ENCODE measurements at places on chromosomes 12 and 14.

- DNase-seq: no peak
Measured at GRCh38 chr12:130983328-130984017, 29.8 kb downstream of the ADGRD1 start.

- no peak for DNase-seq
Measured at GRCh38 chr14:31229638-31230572, 22.3 kb upstream of the HECTD1 start.

DNA sequence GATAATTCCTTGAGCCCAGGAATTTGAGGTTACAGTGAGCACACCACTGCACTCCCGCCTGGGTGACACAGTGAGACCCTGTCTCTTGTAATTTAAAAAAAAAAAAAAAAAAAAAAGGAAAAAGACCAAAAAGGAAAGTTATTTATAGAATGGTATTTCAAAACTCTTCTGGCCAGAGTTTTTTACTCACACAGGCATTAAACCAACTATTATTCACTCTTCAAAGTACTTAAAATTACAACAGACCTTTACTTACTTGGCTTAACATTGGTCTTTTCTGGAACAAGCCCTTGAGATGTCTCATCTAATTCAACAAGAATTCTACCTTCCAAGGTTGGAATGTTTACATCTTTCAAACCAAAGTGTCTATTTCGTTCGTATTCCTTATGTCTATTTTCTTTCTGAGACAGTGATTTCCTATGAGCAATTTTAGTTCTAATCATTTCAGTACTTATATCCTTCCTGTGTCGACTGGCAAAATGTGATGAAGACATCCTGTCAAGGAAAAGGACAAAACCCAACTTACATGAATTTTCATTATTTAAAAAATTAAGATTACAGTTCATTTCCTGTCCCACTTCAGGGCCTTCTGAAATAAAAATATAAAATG lies 2.6 kb downstream of the DLGAP5 start:
- no peak for DNase-seq

DNA sequence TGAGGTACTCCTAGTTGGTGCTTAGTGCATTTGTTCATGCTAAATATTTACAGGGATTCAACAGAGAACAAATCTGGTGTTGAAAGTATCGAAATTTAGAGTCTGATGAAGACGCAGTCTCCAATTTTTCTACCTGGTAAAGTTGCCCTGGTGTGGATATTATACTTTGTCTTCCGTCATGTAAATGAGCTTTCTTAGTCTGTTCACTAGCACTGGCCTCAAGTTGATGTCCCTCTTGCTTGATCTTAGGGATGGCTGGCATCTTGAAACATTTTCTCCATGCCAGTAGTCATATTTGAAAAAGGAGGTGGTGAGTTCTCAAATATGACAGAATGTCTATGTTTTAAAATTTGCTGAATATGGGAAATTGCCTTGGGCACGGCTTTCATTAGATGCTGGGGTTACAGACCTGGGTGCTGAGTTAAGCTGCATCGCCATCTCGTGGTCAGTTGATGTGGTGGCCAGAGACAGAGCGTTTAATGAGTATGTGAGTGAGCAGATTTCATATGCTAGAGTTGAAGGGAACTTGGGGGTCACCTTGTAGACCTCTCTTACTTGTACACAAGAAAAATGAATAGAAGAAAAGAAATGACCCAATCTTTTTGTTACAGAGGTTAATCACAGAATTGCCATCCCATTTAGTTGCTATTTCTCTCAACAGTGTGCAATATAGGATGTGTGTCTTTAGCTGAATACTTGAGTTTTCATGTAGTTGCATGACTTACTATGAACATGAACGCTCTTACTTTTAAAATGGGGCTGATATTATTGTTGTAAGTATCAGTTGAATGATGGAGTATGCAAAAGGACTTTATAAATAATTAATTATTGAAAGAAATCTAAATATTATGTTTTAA lies 172.8 kb upstream of the DCN start:
- peak; percentile 80 for DNase-seq

DNA sequence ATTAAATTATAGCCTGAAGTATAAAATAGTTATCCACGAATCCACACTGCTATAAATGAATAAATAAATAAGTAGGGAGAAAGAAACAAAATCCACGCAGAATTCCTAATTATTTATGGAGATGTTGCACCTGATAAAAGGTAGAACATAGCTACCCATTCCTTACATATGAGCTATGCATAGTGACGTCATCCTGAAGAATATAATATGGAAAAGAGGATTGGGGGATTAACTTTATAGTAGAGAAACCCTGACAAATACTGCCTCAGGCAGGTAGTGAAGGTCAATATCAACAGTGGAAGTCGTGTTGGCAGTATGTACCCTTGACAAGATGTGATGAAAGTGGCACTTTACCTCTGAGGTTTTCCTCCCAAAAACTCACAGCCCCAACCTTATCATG lies 82.5 kb downstream of the PLCZ1 start:
- DNase-seq: no peak

DNA sequence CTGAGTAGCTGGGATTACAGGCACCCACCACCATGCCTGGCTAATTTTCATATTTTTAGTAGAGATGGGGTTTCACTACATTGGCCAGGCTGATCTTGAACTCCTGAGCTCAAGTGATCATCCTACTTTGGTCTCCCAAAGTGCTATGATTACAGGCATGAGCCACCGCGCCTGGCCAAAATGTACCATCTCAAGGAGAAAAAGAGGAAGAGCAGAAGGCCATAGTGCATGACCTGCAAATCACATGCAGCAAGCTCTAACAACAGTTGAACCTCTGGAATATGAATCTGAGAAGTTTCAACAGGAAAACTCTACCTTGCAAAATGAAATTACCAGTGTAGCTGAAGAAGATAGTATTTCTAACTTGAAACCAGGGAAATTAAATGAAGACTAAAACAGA lies 17.1 kb upstream of the SERPINA1 start:
- no peak for DNase-seq

GRCh38 chr12:103840462-103840875 lies 565 bp downstream of the NT5DC3 start:
- peak; percentile 54 for DNase-seq

DNA sequence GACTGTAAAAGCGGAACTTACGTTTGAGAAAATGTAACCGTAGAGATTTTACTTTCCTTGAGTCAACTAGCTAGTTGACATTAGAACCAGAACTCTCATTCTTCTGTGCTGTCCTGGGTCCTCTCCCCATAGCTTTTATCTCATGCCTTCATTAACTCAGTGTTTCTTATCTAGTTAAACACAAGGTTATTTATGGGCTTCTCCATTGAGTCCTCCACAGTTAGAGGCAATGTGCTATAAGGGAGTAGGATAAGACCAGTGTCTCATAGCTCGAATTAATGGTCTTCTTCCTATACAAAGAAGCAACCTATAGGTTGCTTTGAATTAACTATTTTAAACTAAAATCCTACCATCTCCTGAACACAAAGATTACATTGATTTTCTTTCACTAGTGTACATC lies 129.8 kb downstream of the ACSS3 start:
- no peak for DNase-seq

GRCh38 chr14:99137001-99137700 lies 134.8 kb downstream of the BCL11B start:
- DNase-seq: no peak

- no peak for DNase-seq
Measured at GRCh38 chr12:115308918-115309317, 624.9 kb upstream of the TBX3 start.

DNA sequence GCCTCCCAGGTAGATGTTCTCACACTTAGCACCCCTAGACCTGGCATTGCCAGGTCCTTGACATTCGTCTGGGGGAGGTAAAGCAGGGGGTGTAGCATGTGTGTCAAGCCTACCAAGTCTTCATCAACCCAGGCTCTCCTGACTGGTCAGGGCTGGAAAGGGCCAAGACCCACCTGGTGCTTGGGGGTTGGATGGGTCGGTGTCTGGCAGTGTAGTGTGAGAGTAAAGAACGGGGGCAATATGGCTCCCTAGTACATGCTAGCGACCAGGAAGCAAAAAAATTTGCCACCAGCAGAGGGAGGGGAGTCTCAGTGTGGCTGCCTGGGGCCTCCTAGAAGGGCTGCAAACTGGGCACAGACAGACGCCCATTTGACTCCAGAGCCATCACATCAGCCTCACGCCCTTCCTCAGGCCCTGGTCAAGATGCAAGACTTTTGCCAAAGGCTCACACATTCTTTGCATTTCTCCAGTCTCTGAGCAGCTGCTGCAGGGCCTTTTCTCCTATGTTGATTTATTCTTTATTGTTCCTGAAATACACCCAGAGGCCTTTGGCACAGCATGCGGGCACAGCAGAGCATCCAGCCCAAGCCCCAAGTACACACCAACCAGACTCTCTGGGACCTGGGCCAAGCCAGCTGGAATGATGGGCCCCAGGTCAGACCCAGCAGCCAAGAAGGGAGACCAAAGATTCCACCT lies 38.3 kb upstream of the PNMA1 start:
- peak; percentile 85 for DNase-seq

DNA sequence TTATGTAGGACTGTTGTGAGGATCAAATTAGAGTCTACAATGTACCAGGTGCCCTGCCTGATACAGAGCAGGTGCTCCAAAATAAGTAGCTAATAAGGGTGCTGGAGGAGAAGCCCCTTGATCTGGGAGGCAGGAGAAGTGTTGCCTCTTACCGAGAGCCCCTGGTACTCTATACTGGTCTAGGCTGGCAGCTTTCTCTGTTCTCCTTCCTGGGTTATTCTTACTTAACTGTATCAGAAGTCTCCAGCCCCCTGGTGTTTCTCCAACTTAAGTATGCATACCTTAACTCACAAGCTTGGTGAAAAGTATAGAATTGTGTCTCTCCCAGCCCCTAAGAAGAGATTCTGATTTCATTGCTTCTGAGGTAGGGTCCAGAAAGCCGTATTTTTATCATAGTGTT lies 254.9 kb downstream of the LRIG3 start:
- no peak for DNase-seq

DNA sequence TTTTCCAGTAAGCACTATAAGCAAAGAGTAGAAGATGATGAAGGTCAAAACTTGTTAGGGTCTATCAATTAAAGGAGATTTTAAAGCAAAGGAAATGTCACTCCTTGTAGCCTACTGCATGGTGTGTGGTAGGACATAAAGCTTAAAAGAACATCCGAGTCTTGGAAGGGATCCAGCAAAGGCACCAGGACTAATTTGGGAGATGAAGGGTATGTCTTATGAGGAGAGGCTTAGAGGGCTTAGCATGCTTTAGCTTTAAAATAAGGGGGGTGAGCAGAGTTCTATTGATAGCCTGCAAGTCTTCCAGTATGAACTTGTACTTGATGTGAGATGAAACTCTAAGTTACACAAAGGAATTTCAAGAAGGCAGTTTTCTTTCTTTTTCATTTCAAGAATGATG lies 11.8 kb upstream of the MYBPC1 start:
- DNase-seq: no peak

- no peak for DNase-seq
Measured at GRCh38 chr12:127565241-127565640, 701.7 kb upstream of the TMEM132C start.

- no peak for DNase-seq
Measured at GRCh38 chr12:5478081-5478706, 46.3 kb downstream of the NTF3 start.

DNA sequence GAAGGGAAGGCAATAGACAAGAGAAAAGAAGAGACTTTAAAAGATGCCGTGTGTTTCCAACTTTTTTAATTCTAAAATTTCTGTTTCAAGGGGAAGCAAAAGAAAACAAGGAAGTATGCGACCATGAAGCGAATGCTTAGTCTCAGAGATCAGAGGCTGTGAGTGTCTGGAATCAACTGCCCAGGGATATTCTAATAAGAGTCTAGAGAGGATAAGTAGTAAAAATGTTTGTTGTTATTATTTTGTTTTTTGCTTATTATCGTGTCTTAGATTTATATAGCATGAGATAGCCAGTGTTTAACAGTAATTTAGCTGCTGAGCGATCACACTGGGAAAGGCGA lies 421 bp downstream of the FCF1 start:
- no peak for DNase-seq

GRCh38 chr14:98219638-98220037 lies 1052.4 kb downstream of the BCL11B start:
- no peak for DNase-seq

GRCh38 chr14:76829013-76829365 lies 2.8 kb downstream of the LRRC74A start:
- DNase-seq: no peak

GRCh38 chr12:75971253-75971652 lies 60.3 kb downstream of the PHLDA1 start:
- no peak for DNase-seq

GRCh38 chr12:22856178-22856577 lies 231.2 kb downstream of the ETNK1 start:
- DNase-seq: no peak

GRCh38 chr12:16927259-16927658 lies 321.3 kb upstream of the LMO3 start:
- DNase-seq: no peak

GRCh38 chr12:103964805-103965204 lies 867 bp upstream of the TDG start:
- DNase-seq: no peak

GRCh38 chr12:92034858-92035401 lies 110.7 kb downstream of the BTG1 start:
- DNase-seq: peak; percentile 42

DNA sequence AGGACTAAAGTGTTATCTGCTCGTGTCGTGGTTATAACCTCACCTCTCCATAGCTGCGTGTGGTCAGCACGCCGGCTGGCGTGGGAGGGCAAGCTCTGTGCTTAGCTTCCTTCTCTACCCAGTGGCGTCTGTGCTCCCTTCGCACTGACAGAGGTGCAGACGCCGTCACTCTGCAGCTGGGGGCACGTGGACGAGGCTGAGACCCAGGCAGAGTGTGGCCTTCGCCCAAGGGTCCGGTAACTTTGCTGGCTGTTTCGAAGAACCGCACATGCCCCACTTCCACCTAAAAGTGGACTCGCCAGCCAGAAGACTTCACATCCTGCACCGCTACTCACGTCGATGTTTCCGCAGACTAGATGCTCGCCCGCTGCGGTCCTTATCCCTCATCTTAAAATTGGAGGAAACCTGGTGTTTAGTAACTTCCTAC lies 35.9 kb upstream of the DYNC1H1 start:
- DNase-seq: no peak

- peak; percentile 65 for DNase-seq
Measured at GRCh38 chr12:121128908-121129810, 3.5 kb upstream of the P2RX7 start.

All from left hindlimb (tissue), 1 donor.